ENCODE measurements at places on chromosomes 7 and 10.

DNA sequence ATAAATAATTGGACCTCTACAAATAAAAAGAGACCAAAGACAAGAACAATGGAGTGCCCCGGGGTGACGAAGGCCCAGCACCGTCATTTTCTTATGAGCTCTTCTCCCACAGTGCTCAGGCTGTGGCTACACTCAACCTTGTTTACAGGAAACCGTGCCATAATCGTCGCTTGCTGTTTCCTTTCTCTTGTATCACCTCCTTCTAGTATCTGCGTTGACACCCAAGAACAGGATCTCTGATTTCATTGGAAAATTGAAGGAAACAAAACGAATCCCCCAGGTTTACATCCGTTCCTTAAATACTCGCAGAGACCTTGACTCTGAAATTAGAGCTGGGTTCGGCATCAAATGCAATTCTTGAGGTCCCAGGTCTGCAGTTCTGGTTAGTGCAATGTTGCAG lies 1.7 kb upstream of the IGFBP3 start:
- DNase-seq: no peak

- no peak for DNase-seq
Observed at GRCh38 chr10:131869344-131869743, 31.5 kb upstream of the PPP2R2D start.

- DNase-seq: no peak
Observed at GRCh38 chr10:78785066-78785465, 283.7 kb upstream of the ZMIZ1 start.

GRCh38 chr7:23685731-23686130 lies 5.7 kb downstream of the FAM221A start:
- DNase-seq: no peak

DNA sequence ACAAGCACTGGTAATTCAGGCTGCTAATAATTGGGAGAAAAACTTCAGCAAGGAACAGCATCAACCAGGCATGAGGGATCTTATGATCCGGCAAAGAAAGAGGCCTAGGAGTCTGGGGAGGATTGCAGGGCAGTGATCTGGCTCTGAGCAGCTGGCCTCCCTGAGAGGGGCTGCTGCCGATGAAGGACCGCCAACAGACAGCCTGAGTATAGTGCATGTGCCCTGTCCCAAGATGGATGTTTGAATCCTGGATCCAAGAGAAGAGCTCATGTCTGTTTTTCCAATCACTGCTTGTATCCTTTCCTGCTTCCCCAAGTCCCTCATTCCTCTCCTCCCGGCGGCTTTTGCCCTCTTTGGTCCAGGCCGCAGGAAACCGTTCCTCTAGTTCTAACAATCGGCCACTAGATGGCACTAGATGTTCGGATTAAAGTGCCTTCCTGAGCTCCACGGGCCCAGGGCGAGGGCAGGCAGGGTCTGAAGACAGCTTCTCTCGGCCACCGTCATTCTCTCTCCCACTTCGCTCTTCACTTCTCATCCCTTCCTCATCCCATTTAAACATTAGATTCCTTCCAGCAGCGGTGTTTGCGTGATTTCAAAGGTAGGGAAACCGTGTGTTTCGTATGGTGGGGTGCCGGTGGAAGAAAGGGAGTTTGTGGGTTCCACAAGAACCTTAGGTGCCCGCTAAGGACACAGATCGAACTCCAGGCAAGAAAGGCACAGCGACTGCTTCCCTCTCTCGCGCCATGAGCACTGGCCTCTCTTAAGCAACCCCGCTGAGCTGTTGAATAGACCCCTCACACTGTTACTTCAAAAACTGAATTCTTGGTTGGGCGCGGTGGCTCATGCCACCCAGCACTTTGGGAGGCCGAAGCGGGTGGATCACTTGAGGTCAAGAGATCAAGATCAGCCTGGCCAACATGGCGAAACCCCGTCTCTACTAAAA lies 82.4 kb downstream of the ADCYAP1R1 start:
- peak; percentile 69 for DNase-seq

- peak; percentile 74 for DNase-seq
Observed at GRCh38 chr10:48684792-48685623, at the start of gene WDFY4. WDFY4 (plus strand) TSS chr10:48684873; CDS start chr10:48709733, 24,860 bp downstream.

Data from GM20000 (cell line).